ENCODE measurements at places on chromosomes 2 and 18. TPM values are rescaled to one million over a fixed set of nuclear protein-coding genes. Genes with fewer than 3 reads are reported as not detected.

The C2orf80 gene
- not detected for total RNA-seq

The SCYGR8 gene
- not detected for total RNA-seq

The ATP8B1 gene
- total RNA-seq, result not detected

The ST6GAL2 gene
- total RNA-seq, result not detected

The SFT2D3 gene
- total RNA-seq, result 4.4 TPM

The HOXD12 gene
- not detected for total RNA-seq

The IL1F10 gene
- total RNA-seq, result not detected

The NDC80 gene
- 72.8 TPM for total RNA-seq

The IL1R1 gene
- total RNA-seq, result 0.11 TPM

The DNAJC5G gene
- total RNA-seq, result not detected

The PEX13 gene
- 16.9 TPM for total RNA-seq

The PIEZO2 gene
- total RNA-seq, result not detected

The CPO gene
- total RNA-seq, result not detected

The MAPRE3 gene
- 0.91 TPM for total RNA-seq

The KIF5C gene
- total RNA-seq, result 12.5 TPM

The SDC1 gene
- 0.14 TPM for total RNA-seq

The CYP26B1 gene
- not detected for total RNA-seq

Data from T-helper 2 cell treated with Interferon-gamma antibody and Interleukin-4, amounts not matched to agents 100 ng/mL and 5 ng/mL, for 36 hours (primary cell).